ENCODE measurements at places on chromosomes 16 and 17. TPM values are rescaled to one million over a fixed set of nuclear protein-coding genes. Genes with fewer than 3 reads are reported as not detected.

B4GALNT2 gene
- under 0.01 TPM for total RNA-seq

NPIPB13 gene
- not detected for total RNA-seq

GCGR gene
- not detected for total RNA-seq

NPIPA3 gene
- total RNA-seq = 0.43 TPM

GRCh38 chr16:13767215-13767614 lies 152.7 kb upstream of the ERCC4 start:
- DNase-seq = no peak

GRCh38 chr17:61408151-61409041 lies 8.8 kb downstream of the TBX2 start:
- no peak for DNase-seq

- no peak for DNase-seq
Measured at GRCh38 chr16:50457979-50458491, 89.2 kb upstream of the BRD7 start.

- no peak for DNase-seq
Measured at GRCh38 chr17:82457929-82458178, 687 bp upstream of the NARF start.

DNA sequence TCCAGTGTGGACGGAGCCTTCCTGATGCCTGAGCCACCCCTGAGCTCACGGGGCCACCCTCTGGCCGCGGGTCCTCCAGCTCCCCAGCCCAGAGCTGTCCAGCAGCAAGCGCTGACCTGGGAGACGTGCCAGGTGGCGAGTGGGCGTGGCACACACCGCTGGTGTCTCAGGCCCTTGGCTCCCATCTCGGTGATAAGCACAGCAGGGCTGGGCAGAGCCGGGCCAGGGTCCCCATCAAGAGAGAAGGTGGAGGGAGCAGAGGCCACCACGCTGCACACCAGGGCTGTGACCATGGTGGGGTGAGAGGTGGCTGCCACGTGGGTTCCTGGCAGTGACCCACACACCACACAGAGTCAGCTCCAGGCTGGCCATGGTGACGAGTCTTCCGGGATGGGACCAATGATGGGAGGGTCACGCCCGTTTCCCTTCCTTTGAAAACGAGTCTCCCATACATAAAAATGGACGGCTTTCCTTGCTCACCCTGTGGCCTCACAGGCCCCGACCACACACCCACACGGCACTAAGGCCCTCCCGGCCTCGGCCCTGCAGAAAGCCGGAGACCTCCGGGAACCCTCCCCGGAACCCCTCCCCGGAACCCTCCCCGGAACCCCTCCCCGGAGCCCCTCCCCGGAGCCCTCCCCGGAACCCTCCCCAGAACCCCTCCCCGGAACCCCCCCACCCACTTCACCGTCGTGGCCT lies 16.8 kb downstream of the UTS2R start:
- no peak for DNase-seq
